ENCODE measurements at places on chromosomes 1 and 21.

DNA sequence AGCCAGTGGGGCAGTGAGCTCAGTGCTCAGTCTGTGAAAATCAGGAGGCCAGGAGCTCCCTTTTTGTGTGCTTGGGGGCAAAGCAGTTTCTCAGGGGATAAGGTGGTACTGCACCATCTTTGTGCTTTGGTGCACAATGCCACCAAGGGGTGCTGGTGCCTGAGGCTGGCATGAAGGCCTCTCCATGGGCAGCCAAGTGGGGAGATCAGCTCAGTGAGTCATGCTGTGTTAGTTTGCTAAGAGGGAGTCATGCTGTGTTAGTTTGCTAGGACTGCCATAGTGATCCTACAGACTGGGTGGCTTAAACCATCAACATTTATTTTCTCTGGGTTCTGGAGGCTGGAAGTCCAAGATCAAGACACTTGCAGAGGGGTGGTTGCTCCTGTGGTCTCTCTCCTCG is 428.1 kb downstream of the PRDM2 start:
- no peak for DNase-seq

- peak; percentile 50 for DNase-seq
Measured at GRCh38 chr1:206723805-206724472, 39.2 kb downstream of the MAPKAPK2 start.

DNA sequence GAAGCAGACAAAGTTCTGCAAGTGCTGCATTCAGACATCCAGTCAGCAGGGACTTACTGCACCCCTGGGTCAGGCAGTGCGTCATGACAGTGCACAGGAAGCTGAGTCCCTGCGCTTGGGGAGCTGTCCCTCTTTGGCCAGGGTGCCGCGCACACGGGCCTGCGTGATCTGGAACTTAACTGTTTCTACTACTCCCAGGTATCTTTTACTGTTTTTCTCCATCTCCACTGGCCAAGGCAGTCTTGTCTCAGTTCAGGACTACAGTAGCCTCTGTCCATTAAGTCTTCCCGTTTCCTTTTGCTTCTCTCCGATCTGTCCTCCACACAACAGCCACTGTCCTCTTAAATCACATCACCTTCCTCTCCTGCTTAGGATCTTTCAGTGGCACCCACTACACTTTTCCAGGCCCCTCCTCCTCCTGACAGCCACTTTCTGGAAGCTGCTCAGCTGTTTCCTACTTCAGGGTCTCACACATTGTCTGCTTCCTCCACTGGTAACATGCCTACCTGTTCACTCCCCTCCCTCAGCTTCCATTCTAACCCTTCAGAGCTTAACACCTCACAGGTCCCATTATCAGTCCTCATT is 15.9 kb downstream of the ERRFI1 start:
- no peak for DNase-seq

DNA sequence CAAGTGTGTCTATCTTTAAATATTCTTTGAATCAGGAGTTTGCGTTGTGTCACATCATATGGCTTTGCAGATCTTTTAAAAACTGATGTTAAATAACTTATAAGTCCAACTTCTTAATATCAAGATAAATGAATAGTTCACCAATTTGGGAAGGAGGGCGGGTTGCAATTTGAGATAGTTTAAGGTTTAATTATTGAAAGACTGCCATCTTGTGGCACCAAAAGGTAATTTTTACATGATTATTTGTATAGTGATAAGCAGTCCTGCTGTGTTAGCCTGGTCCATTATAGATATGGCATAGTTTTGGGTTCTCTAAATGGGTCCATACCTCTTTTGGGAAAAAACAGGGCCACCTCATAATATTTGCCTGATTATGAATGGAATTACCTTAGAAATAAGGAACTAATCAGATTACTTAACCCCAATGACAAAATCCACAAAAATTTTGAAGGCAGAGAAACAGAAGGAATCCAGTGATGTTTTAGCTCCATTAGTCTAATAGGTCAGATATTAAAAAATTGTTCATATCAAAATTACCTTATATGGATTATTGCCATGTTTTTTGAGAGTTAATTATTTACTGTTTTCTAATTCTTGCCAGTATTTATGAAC is 64.3 kb downstream of the PRKAA2 start:
- peak; percentile 38 for DNase-seq

DNA sequence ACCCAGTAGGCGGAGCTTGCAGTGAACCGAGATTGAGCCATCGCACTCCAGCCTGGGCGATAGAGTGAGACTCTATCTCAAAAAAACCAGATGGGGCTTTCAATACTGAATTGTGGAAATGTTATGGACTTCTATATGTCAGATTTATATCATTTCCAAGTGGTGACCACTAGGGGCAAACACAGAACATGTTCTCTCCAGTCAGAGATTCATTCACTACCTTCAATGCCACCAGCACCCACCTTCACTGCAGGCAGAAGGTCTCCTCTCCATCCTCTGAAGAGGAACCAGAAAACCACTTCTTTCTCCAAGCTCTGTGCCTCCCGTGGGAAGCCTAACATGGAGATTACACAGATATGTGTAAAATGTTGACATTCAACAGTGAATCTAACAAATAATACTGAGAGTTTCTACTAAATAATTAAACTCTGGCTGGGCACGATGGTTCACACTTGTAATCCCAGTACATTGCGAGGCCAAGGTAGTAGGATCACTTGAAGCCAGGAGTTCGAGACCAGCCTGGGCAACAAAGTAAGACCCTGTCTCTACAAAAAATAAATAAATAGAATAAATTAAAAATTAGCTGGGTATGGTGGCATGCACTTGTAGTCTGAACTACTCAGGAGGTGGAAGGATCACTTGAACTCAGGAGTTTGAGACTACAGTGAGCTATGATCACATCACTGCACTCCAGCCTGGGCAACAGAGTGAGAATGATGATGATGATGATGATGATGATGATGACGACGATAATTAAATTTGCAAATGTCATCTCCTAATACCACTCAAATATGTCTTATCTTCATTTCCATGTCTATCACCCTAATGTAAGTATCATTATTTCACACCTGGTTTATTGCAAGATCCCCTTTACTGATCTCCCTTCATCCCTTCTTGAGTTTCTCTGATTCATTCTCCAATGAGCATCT is 151.1 kb downstream of the ZNF281 start:
- DNase-seq: peak; percentile 9

- DNase-seq: no peak
Measured at GRCh38 chr1:175552306-175552705, 191.1 kb downstream of the TNR start.

DNA sequence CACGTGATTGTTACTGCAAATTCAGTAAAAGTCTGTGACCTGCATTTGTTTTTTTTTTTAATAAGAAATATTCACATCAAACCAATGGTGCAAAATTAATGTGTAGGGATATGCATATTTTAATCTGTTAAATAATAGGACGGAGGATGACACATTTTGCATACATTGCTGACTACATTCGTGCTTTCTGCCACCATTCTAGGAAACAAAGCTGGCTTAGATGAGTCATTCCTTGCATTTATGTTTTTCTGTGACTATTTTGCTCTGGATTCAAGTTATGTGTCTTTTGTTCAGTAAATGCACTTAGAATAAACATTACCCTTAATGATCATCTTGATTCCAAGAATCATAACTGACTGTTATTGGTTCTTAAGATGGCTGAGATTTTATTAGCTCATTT is 23.9 kb upstream of the CYYR1 start:
- no peak for DNase-seq

- no peak for DNase-seq
Measured at GRCh38 chr1:39962450-39962825, 7.5 kb downstream of the MFSD2A start.

- peak; percentile 55 for DNase-seq
Measured at GRCh38 chr1:2381741-2382620, 9.4 kb downstream of the MORN1 start.

GRCh38 chr1:189313488-189313887 is 1164.2 kb downstream of the BRINP3 start:
- no peak for DNase-seq

GRCh38 chr1:235657747-235658526 is 8.4 kb upstream of the GNG4 start:
- DNase-seq: no peak

GRCh38 chr1:209703834-209704504 is 677 bp upstream of the HSD11B1 start:
- DNase-seq: no peak

DNA sequence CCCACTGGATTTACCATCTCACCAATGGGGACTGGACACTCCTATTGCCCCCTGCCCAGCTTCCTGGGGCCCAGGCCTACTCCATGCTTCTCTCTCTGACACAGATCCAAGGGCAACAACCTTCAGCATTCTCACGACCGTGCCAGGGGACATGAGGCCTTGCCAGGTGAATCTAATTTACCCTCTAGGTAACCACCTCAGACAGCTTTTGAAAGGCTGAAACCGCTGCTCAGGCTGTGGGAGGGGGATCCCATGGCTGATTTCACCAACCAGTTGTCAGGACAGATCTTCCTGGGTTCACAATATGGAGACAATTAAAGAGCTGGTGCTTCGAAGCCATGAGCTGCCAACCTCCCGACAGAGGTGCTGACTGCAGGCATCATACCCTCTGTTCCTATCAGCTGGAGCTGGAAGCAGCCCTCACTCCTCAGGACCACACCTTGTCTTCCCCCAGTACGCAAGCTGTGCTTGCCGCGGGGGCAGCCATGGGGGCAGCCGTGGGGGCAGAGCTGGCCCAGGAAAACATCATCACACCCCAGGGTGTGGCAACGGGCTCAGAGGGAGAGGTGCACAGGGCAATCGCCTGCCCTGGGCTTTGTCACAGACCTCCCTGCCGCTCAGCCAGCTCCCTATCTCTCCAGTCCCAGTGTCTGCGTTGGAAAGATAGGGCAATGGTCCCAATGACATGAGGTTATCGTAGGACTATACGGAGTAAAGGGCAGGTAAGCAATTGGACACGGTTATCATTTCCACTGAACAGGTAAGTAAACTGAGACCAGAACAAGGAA is 120.2 kb downstream of the DMRTB1 start:
- no peak for DNase-seq

- DNase-seq: no peak
Measured at GRCh38 chr1:32771561-32772280, 45.4 kb downstream of the YARS1 start.

- no peak for DNase-seq
Measured at GRCh38 chr1:2921970-2922686, 99.1 kb upstream of the ACTRT2 start.

- no peak for DNase-seq
Measured at GRCh38 chr21:41673596-41674335, 93.1 kb downstream of the RIPK4 start.

- no peak for DNase-seq
Measured at GRCh38 chr21:31334648-31335121, 9.4 kb downstream of the TIAM1 start.

DNA sequence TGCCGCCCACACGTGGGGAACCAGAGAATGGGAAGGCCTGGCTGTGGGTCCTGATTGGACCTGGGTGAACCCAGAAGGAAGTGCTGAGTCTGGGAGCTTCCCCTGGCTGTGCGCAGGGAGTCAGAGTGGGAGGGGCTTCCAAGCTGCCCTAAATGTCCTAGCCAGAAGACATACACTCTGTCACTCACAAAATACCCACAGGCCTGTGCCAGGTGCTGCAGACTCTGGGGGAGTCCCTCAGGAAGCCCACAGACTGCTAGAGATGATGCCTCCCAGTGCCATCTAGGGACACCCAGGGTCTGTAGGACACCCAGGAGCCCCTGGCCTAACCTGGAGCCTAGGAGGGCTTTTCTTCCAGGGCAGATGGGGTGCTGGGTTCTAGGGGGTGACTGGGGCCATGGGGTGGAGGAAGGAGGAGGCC is 33.7 kb upstream of the LRP8 start:
- no peak for DNase-seq

GRCh38 chr1:212457740-212458338 is 25.1 kb downstream of the NENF start:
- DNase-seq: peak; percentile 41

DNA sequence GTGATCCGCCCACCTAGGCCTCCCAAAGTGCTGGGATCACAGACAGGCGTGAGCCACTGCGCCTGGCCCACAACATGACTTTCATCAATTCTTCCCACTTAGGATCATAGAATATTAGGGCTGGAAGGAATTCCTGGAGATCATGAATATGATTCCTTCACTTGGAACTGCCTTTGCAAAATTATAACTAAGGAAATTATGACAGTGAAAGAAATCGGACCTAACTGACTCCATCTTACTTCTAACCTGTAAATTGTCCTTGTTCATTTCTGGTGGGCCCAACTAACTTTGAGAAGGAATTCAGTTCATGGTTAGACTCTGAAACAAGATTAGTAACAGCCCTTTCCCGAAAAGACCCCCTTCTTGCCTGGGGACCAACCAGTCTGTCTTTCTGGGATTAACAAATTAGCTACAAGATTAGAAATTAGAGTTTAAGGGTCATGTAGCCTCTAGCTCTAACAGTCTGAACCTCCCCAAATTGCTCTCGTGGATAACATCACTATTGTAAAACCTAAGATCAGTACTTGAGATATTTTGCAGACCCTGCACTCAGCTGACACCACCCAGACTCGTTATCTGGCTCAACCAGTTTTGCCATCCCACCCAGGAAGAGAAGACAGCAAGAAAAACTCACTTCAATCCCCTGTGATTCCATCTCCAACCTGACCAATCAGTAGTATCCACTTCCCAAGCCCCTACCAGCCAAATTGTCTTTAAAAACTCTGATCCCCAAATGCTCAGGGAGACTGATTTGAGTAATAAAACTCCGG is 14.7 kb downstream of the ZBTB8OS start:
- DNase-seq: no peak

DNA sequence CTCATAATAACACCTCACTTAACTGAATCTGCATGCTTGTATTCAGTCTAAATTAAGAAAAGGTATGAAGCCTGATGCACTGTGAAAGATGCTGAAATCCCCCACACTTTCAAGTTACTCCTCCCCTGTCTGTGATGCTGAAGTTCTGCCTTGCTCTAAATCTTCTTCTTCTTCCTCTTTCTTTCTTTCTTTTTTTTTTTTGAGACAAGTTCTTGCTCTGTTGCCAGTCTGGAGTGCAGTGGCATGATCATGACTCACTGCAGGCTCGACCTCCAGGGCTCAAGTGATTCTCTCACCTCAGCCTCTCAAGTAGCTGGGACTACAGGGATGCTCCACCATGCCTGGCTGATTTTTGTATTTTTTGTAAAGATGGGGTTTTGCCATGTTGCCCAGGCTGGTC is 231.0 kb upstream of the B3GALT2 start:
- DNase-seq: peak; percentile 11

- DNase-seq: no peak
Measured at GRCh38 chr21:39611551-39612190, 1.1 kb upstream of the B3GALT5 start.

- no peak for DNase-seq
Measured at GRCh38 chr1:179241530-179242097, 12.1 kb upstream of the ABL2 start.

- DNase-seq: no peak
Measured at GRCh38 chr1:225824533-225824941, 14.6 kb downstream of the EPHX1 start.

- no peak for DNase-seq
Measured at GRCh38 chr1:94746635-94747525, 73.3 kb upstream of the SLC44A3 start.

- DNase-seq: no peak
Measured at GRCh38 chr21:26977746-26978145, 10.9 kb upstream of the ADAMTS5 start.

- no peak for DNase-seq
Measured at GRCh38 chr1:236920286-236920894, 83.9 kb downstream of the MT1HL1 start.

All from mammary epithelial cell (primary cell).